ENCODE measurements at places on chromosomes 1 and 21.
A peak's percentile ranks its signal among the peaks of the same experiment; 100 is the strongest.

GRCh38 chr1:47742890-47743760 lies 254.1 kb downstream of the TRABD2B start:
- H3K27me3 ChIP-seq, result peaks cover 3% of the 10 kb centered on the region
- H3K27ac ChIP-seq, result no peak overlapping the region
- no peak overlapping the region for H3K4me3 ChIP-seq

DNA sequence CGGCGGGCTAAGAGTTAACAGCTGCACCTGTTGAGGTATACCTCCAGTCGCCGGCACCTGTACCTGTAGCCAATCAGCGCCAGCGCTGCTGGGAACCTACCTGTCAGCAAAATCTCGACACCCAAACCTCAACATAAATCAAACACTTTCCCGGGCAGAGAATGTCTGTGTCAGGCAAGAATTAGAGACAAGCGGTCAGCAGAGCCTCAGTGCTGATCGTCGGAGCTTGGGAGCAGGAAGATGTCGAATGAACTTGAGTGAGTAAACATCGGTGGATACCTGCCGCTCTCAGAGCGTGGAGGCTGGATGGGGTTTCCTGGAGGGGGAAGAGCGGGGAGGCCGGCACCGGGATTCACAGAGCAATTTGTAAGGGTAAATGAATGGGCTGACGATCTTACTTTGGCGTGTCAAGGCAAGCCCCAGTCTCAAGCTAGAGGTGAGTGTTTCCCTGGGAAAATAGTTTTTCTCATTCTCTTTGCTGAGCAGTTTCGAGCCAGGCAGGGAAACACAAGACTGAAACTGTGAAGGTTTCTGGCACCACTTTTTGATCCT lies at the start of gene GRHL3:
GRHL3 (plus strand) TSS at position 46 of the 552 bp plus-strand sequence; CDS start at position 241, 195 bp downstream.
- H3K27ac ChIP-seq, result no peak within 1 kb of the TSS
- H3K36me3 ChIP-seq, result no peaks in the 10 kb centered on the region
- no peak for DNase-seq
- H3K4me3 ChIP-seq, result peak within 1 kb of the TSS; percentile 12
- peaks cover 45% of the 10 kb centered on the region for H3K4me1 ChIP-seq

DNA sequence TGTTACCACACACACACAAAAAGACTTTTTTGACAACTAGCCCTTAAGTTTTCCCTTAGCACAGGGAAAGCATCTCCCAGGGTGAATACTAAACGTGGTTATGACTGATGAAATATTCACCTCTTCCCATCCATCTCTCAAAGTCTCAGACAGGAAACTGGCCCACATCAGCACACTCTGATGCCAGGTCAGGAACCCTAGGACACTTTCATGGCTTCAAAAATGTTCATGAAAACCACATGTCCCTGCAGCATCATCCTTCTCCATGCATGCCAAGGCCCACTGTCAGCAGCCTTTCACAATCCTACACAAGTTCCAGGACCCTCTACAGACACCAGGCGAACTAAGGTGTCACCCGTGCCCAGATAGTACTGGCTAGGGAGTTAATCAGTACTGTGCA lies 68.7 kb downstream of the DNTTIP2 start:
- no peaks in the 10 kb centered on the region for H3K4me1 ChIP-seq
- no peak for DNase-seq
- no peak overlapping the region for H3K4me3 ChIP-seq
- no peaks in the 10 kb centered on the region for H3K36me3 ChIP-seq
- no peak overlapping the region for H3K27ac ChIP-seq
- H3K27me3 ChIP-seq, result no peaks in the 10 kb centered on the region

DNA sequence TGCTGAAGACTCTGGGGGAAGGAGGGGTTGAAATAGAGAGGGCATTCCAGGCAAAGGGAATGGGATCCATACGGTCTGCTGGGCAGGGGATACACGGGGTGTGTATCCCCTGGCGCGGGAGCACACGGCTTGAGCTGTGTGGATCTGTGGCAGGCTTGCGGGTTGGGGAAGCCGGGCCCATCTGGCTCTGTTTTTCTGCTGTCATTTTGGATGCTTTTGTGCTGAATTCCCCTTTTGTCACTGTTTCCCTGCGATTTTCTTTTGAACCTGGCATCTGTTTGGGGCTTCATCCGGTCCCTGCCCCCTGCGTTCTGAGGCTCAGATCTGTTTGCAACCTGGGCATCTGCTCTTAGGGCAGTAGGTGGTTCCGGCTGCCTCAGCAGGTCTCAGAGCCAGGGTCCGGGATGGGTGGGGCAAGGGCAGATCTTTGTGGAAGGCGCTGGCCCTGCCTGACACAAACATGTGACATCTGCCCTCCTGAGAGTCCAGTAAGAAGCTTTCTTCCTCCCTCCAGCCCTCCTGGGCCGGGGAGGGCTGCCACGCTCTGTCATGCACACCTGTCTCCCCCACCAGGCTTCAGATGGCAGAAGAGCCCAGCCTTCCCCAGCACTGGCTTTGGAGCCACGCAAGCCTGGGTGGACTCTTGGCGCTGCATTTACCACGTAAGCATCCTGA lies 84.0 kb downstream of the IGSF21 start:
- H3K27me3 ChIP-seq, result no peaks in the 10 kb centered on the region
- no peaks in the 10 kb centered on the region for H3K36me3 ChIP-seq
- H3K27ac ChIP-seq, result no peak overlapping the region

DNA sequence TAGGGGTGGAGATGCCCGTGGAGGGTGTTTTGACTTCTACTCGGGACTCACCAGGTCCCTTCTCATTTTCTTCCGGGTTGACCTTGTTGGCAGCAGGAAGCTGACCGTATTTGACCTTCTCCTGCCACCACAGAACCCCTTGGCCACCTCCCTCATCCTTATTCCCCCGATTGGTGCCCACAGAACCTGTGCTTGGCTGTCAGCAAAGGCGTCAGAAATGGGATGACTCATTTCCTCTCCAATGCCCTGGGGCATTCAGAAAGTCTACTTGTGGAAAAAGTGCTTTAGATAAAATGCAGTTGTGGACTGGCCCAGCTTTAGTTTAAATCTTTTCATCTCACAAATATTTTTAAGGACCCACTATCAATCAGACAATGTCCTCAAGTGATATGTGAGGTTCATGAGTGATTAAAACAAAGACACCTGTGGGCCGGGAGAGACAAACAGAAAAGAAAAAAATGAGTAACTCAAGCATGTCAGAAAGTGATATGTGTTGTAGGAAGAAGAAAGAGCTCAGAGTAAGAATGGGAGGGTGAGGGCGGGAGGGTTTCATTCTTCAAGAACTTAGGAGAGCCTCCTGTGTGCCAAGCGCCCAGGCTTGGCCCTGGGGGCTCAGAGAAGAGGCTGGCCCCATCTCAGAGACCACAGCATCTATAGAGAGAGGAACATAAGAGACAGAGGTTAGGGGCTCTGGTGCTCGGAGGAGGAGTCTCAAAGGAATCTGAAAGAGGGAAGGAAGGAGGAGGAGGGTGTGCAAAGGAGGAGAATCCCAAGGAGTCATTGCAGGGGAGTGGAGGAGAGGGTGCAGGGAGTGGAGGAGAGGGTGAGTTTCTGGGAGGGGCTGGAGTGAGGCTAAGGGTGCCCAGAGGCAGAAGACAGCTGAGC lies 221.6 kb upstream of the VAMP3 start:
- no peak overlapping the region for H3K27ac ChIP-seq
- no peaks in the 10 kb centered on the region for H3K36me3 ChIP-seq
- H3K27me3 ChIP-seq, result no peaks in the 10 kb centered on the region
- no peak overlapping the region for H3K4me3 ChIP-seq
- peaks cover 3% of the 10 kb centered on the region for H3K4me1 ChIP-seq
- no peak for DNase-seq

All from effector memory CD4-positive, alpha-beta T cell (primary cell).